ENCODE measurements at places on chromosomes 7 and 10.

DNA sequence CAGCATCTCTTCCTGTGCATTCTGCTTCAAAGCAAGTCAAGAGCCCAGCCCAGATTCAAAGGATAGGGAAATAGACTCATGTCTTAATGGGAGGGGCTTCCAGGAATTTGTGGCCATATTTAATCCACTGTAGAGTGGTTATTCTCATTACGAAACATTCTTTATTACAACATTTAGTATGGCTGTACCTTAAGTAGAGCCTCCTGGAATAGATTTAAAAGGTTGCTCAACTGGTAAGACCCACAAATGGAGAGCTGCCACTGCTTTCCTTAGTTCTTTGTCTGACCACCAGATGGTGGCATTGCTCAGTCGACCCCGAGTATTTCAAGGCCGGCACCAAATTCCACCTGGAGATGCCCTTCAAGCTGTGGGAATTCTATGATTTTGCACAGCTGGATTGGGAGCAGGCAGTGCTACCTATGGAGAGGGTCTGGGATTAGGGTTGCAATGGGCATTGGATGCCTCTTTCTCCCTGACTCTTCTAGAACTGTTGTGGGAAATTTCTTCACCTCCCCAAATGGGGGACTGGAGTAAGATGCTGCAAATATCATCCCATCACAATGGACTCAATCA, 102.2 kb downstream of the RBM20 start:
- DNase-seq = peak; percentile 89

DNA sequence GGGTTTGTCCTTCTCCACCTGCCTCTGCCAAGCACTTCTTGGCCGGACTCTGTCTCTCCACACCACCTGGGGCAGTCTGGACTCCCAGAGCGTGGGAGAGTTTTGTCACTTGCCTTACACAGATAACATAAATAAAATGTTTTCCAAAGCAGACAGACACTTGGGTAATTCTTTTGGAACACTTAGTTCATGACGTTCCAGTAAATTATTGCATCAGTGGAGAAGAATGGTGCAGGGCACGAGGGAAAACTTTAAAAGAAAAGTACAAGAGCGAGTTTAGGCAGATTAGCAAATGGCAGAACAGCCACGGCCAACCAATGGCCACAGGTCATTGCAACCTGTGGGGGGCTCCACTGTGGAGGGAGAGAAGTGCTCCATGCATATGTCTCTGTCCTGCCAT, 170.6 kb upstream of the GRB10 start:
- no peak for DNase-seq

DNA sequence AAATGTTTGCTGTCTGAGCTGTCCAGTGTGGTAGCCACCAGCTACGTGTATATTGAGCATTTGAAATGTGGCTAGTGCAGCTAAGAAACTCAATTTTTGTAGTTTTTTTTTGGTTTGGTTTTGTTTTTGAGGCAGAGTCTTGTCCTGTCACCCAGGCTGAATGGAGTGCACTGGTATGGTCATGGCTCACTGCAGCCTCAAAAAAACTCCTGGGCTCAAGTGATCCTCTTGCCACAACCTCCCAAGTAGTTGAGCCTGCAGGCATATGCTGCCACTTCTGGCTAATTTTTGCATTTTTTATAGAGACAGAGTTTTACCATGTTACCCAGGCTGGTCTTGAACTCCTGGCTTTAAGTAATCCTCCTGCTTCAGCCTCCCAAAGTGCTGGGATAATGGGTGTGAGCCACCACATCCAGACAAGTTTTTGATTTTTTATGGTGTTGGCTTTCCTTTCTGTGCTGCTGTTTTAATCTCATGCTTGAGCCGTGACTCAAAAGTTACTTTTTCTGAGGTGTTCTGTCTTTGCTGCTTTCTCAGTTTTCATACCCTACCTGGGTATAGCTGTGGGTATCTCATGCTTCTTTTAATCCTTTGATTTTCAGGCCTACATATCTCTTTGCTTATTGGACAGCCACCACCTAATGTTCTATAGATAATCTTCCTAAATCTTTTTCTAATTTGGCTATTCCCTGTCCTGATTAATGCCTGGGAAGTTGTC, 16.0 kb downstream of the WAC start:
- DNase-seq = no peak

- no peak for DNase-seq
Observed at GRCh38 chr7:156989766-156990535, 20.5 kb downstream of the MNX1 start.

- DNase-seq = no peak
Observed at GRCh38 chr7:43849047-43849446, 20.3 kb downstream of the MRPS24 start.

DNA sequence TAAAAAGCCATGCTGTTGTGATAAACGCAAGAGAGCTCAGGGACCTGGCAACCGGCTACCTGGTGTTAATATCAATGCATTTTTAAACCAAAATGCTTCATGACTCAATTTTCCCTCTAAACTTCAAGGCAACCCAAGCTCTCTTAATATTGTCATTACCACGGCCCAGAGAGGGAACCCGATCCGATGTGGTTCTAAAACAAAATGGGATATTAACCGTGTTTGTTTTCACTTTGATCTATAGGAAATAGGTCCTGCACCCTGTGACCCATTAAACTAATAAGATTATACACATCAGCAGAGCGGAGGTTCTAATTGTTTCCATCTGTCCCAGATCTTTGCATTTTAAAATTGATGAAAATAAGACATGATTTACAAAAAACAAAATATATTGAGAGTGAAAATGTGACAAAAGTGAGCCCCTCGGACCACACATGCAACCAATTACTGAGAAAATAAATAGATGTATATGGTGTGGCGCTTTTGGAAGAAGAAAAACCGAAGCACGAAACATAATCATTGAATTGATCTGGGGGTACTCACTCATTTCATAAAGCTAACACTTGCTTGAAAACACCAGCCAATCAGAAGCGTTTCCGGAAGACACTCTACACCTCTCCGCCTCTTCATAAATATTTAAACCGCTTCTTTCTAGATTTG, 290.3 kb upstream of the NFE2L3 start:
- no peak for DNase-seq

DNA sequence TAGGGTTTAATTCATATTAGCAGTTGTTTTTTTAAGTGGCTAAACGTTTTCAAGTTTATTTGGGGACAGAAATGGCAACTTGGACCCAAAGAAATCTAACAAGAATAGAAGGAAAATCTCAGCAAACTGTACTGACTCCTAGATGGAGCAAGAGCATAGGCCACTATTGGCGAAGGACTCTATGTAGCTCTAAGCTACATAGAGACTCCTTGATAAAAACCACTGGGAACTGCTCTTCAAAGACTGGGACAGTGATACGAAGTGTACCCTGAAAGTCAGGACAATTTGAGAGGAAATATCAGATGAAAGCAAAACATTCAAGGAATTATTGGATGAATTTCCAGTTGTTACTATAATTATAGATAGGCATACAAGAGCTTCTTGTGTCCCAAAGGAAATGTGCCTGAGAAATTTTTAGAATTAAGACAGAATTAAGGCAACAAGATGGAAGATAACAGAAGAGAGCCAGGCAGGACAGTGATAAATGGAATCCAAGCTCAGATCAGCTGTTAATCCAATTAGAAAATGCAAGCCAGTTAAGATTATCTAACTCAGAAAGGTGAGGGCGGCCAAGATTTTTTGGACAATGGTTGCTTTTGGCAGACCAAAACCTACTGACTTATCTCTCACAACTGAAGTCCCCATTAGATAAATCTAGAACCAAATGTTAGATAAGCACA, 103.7 kb upstream of the IFRD1 start:
- no peak for DNase-seq
